Endothelial cell (in vitro differentiated cells): ENCODE measurements at places on chromosomes 16 and 17.

DNA sequence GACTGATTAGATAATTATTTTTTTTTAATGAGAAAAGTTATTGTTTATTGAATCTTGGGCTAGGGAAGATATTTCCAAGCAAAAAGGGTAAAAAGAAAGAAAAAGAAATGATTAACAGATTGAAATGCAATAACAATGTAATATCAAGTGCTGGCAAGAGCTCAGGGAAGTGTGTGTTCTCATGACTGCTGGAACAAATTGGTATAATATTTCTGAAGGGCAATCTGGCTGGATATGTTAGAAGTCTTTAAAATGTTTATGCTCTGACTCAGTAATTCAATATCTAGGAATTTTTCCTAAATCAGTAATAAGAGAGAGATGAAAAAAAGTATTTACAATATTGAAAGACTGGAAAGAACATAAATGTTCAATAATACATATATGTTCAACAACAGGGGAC is 7.6 kb upstream of the ZNF624 start:
- no peak for DNase-seq

DNA sequence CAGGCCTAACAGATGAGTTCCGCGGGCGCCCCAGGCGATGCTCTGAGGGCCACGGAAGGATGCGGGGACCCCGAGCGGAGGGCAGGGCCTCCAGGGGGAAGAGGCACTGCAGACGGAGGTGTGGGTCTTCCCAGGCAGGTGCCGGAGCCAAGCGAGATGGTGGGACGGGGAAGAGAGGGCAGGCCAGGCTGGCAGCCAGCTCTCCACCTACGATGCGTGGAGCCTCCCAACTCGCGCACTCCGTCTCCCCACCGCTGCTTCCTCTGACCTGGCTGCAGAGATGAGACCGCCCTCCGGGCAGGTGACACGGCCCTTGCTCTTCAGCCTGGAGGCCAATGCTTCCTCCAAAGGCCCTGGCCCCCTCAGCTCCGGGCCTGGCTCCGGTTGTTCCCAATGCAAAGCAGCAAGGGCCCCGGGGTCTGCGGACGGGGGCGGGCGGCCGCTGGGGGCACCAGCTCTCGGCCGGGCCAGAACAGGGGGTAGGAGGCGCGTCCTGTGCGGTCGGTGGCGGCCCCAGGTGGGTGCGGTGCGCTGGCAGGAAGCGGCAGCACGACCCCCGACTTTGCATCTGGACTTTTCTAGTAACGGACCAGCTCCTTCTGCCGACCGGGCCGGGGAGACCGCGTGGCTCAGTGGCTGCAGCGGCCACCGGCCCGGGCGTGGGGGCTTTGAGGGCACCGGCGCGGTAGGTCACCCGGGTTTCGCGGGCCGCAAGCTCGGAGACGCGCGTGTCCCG is 1.5 kb upstream of the SOX8 start:
- no peak for DNase-seq

- peak; percentile 86 for DNase-seq
Measured at GRCh38 chr16:78235168-78235800, 135.8 kb downstream of the WWOX start.

DNA sequence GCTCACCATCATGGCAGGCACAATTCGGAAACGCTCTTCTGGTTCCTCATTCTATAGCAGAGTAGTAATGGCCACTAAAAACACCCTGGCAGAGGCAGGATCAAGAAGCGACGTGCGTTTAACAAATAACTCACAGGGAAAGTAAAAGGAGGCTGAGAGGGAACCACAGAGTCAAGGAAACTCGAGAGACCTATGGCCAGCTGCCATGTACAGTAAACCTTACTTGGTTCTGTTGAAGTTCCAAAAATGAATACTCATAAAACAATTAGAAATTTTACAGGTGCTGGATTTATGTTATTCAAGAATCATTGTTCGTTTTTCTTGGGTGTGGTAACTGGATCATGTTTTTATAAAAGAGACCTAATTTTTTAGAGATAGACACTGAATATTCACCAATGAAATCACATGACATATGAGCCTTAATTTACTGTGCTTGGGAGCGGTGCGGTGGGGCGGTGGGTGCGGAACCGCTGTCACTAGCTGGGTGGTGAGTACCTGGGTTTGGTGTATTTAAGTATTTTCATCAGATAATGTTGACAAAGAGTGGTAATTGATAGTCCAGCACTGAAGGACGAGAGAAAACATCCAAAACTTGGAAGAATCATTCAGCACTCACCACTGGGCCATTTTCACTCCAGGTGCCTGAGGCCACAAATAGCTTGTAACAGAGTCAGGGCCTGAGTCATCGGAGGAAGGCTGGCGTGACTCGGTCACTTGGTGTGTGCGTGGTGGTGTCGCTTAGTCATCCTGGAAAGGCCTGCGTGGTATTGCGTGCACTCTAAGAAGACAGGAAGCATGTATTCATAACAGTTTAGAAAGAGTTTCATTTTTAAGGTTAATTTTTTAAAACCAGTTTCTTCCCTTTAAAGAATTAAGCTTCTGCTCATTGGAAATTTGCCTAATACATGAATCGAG is 135.4 kb upstream of the CHMP6 start:
- DNase-seq, result no peak

DNA sequence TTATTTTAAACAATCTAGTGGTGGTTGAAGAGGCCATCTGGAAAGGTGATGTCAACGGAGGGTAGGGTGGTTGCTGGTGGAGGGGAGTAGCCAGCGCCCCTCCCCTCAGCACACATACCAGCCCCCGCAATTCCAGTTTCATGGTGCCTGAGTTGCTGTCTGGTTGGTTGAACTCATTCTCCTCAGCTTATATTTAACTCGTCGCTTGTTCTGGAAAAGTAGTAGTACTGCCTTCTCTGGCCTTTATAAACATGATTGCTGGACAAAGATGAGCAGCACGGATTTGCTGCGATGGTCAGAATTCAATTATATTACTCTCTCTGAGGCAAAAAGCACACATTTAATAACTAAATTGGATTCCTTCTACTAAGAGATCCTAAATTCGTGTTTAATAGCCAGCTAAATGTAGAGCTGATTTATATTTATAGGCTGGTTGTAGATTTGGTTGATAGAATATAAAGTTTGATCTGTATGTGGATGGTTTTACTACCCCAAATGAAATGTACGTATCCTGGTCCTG is 238.0 kb upstream of the TBX2 start:
- DNase-seq, result no peak

GRCh38 chr16:50500171-50500874 is 47.9 kb upstream of the NKD1 start:
- no peak for DNase-seq

GRCh38 chr16:24645739-24646645 is 83.5 kb upstream of the TNRC6A start:
- no peak for DNase-seq
